BE2C (cell line): ENCODE measurements at places on chromosomes 1 and 21.
A peak's percentile ranks its signal among the peaks of the same experiment; 100 is the strongest.

DNA sequence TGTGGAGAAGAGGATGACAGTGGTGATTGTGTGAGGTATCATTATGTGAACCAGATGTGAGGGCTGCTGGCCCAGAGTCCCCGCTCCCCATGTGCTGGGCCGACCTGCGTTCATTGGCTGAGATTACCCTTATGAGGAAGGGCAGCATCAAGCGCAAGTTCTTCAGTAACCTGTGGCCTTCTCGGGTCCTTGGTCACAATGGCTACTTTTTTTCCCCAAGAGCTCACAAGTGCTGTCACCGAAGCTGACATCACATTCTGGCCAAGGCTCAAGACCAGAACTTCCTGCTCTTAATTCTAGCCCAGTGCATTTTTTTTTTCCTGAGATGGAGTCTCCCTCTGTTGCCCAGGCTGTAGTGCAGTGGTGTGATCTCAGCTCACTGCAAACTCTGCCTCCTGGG is 262.9 kb downstream of the RHOU start:
- no peak for DNase-seq

DNA sequence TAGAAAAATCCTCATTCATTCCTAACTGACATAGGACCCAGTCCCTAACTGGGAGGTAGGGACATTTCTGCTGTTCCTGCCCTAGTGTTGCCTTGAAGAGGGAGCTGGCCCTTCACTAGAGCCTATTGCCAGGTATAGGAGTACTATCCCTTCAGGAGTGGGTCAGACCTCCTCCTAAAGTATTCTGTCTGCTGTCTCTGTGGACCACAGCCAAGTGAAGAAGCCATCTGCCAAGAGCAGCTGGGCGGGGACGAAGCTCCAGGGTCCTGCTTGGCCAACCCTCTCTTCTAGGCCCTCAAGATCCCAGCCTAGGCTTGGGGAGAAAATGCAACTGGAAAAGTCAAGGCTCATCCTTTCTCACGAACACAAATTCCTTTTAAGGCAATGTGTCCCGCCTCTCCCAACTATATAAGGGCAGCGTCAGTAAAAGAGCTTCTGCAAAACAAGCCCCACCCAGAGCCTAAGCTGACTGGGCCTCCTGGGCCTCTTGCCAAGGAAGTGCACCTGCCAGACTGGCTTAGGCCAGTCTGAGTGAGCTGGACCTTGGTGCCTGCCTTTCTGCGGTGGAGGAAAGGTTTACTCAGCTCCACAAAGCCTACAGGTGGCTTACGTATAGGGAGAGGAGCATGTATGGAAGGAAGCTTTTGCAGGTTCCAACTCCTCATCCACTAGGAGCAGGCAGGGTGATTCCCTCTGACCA is 638 bp upstream of the TUFT1 start:
- DNase-seq, result peak; percentile 85

DNA sequence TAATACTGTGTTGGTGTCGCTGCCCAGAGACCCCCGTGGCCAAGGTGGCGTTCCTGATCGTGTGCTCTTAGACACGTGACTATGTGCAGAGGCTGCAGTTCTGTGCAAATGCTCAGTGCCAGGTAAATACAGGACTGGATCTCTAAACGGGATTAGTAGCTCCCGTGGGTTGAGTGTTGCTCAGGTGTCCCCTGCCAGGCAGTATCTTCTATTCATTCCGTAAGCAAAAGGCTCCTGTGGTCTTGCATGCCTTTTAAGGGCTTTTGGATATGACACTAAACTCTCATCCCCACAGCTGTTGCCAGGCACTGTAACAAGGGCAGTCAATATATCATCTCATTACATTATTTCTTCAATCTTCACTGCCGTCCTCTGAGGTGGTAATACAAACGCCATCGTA is 94.2 kb upstream of the MAP1LC3C start:
- no peak for DNase-seq

DNA sequence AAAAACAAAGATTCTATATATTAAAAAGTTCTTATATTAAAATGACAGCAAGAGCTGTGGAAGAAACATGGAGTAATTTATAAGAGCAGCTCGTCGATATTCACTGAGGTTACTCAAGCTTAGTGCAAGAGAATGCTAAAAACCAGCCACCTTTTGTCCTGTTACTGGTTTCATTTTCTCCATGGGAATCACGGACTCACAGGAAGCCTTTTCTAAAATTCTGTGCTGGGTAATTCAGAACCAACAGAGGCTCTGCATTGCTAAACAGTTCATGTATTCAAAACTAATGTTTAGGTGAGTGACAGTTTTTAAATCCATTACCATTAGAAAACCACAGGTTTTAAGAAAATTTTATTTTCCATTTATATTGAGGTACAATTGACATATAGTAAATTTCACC is 147.8 kb upstream of the MAP1LC3C start:
- no peak for DNase-seq

DNA sequence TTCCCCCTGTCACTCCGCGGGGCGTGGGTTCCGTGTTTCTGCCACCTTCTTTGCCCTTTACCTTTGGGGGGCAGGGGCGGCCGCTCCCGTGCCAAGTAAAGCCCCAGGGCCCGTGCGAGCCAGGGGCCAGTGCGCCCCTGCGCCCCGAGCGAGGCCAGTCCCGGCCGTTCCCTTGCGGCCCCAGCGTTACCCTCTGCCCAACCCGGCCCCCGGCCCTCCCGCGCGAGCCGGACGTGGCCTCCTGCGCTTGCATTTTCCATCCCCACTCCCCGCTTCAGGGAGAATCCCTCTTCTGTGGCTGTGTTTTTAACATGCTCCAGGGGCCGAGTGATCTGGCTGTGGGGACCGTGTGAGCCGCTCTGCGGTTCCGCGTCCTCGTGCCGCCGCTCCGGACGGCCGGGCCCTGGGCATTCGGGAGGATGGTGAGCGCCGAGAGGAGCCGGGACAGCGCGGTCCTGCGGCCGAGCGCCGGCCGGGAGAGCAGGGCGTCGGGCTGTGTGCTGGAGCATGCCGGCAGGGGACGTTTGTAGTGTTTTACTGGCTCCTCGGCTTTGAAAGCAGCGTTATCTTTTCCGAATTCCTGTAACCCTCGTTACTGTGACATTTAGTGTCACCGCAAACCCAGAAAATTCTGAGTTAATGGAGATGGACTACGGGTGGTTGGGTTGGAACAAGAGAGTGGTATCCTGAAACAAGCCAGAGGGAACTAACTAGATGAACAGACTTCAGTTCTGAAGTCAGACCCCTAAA is 1.0 kb downstream of the GALNT2 start:
- peak; percentile 46 for DNase-seq

GRCh38 chr1:154398678-154399077 is 6.5 kb upstream of the IL6R start:
- DNase-seq, result no peak

DNA sequence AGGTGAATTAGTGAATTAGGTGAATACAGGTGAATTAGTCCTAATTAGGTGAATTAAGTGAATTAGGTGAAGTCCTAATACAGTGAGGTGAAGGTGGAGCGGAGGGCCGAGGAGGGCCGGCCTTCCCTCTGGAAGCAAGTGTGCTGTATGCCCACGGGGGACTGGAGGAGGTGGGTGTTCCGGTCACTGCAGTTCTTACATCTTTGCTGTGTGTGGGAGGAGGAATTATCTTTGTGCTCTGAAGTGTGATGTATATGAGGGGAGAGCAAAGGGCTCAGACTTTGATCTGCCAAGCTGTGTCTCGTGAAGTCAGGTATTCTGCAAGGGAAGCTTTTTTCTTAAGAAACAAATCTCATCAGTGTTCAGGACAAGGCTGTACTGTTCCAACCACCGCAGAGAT is 45.4 kb downstream of the AGPAT3 start:
- no peak for DNase-seq

DNA sequence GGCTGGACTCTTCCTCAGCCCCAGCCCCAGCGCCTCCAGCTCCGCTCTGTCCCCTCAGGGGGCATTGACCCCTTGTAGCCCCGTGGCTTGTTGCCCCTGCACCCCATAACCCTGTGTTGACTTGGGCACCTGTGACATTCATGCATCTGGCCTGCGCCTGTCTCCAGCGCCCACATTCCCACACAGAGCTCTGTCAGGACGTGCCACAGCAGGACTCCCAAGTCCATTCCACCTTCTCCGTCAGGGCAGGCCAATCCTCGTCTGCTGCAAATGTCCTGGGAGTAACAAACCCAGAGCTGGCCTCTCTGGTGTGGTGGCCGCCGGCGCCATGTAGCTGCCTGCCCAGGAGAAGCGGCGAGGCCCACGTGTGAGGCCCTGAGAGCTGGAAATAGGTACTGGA is 60.6 kb downstream of the AGPAT3 start:
- DNase-seq, result no peak
